Hypothalamus (tissue), 51 donors: ENCODE measurements at places on chromosomes 1 and 21.

- DNase-seq = no peak
Observed at GRCh38 chr1:41713557-41714327, 205.0 kb downstream of the HIVEP3 start.

DNA sequence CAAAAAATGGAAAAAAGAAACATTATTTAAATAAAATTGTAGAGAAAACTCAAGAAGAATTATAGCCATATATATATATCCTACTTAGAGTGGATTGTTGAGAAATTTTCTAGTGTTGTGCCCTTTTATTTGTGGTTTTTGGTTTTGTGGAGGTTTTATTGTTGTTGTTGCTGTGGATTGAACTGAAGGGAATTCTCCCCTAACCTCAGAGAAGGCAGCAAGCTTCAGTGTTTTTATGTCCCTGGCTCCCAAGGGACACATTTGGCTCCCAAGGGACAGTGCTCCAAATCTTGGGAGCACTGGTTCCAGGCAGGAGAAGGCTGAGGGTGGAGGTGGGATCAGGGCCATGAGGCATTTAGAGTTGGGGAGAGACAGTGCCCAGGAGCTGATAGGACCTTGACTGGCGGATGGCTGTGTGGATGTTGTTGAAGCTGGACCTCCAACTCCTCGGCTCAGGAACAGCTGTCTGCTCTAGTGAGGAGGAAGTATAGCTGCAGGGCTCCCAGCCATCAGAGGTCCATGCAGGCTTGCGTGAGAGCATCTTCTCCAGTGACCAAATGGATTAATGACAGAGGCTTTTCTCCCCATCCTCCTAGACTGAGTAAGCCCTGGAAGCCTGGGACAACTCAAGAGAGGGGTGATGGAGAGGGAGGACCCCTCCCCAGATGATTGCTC is 100.5 kb downstream of the TEX35 start:
- no peak for DNase-seq

DNA sequence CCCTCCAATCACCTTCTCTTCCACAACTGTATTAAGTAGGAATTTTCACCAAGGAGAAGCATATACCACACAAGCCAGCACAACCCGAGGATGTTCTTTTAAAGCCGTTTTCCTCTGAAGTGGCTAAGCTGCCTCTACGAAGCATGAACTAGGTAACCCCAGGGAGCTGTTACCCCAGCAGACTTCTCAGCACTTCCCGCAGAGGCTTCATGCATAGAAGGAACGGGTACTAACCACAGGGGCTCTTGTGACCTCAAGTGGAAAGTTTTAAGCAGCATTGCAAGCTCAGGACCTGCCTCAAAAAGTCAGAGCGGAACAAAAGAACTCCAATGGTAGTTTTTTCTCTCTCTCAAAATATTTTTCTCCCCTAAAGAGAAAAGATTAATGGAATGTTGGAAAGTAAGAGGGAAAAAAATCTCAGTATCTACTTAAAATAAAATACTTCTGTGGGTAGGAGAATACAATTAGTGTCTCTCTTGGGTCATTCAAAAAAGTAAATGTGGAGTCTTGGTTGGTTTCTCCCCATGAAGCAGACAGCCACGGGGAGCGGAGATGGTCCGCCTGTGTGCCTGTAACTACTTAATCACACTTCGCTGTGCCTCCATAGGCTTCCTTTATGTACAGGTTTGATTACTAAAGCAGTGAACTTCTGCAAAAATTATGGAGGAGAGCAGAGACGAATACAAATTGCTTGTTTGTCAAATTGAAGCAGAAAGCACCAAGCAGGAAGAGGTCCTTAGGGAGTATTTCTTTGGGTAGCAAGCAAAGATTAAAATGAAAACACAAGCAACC is 40.9 kb downstream of the STX6 start:
- DNase-seq = no peak

GRCh38 chr1:30627994-30628393 is 95.4 kb downstream of the MATN1 start:
- DNase-seq = no peak

GRCh38 chr1:93842750-93843500 is 36.1 kb downstream of the DNTTIP2 start:
- no peak for DNase-seq
